ENCODE measurements at places on chromosomes 7 and 10.
A peak's percentile ranks its signal among the peaks of the same experiment; 100 is the strongest.

GRCh38 chr10:124267231-124267885 lies 151.4 kb downstream of the OAT start:
- no peak for DNase-seq

GRCh38 chr7:148994576-148994975 lies 33.7 kb downstream of the PDIA4 start:
- no peak for DNase-seq

- peak; percentile 58 for DNase-seq
Measured at GRCh38 chr7:151838861-151839381, 38.0 kb downstream of the PRKAG2 start.

- peak; percentile 14 for DNase-seq
Measured at GRCh38 chr10:317271-317769, 182.1 kb downstream of the ZMYND11 start.

- DNase-seq = no peak
Measured at GRCh38 chr10:132714096-132714985, 71.6 kb downstream of the NKX6-2 start.

- no peak for DNase-seq
Measured at GRCh38 chr10:21264271-21264670, 261.2 kb downstream of the SKIDA1 start.
